ENCODE measurements at places on chromosomes 6 and 20.

DNA sequence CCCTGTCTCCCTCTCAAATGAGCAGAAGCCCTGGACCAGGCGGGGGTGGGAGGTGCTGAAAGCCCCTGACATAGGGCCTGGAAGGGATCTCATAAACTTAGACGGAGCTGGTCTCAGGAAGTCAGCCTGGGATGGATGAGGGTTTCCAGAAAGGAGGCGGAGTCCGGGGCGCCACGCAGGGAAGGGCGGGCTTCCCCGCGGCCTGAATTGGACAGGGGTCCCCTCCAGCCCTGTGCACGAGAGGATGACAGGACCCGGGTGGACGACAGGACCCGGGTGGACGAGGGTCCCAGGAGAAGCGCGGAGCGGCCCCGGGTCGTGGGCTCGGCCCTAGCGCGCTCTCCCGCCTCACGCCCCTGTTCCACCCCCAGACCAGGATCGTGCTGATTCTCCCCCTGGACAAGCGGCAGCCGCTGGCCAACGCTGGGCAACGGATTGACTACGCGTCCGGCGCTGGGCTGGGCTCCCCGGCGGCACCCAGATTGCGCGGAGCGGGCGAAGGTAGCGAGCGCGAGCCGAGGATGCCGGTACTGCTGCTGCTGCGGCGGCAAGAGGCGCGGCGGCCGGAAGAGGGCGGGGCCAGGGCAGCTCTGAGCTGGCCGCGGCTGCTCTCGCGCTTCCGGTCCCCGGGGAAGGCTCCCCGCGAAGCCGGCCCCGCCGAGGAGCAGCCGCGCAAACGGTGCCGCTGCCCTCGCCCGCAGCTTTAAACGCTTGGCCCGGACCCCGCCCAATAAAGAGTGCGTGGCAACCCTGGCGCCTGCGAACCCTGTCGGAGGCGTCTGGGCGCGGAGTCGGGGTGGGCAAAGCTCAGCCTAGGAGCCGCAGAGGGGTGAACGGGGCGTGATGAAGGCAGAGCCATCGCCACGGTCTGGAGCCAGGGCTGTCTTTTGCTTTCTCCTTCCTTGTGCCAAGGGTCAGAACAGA, 1.3 kb downstream of the C20orf144 start:
- peak; percentile 81 for DNase-seq

GRCh38 chr6:46921731-46922130, at the start of gene ADGRF5:
Gene ADGRF5, minus strand, starts transcription at chr6:46921938. Its CDS starts 15,176 bp downstream, at chr6:46906762.
- no peak for DNase-seq

- no peak for DNase-seq
Measured at GRCh38 chr6:166434336-166434735, 51.6 kb upstream of the MPC1 start.

- no peak for DNase-seq
Measured at GRCh38 chr6:53866226-53866625, 71.4 kb downstream of the LRRC1 start.

DNA sequence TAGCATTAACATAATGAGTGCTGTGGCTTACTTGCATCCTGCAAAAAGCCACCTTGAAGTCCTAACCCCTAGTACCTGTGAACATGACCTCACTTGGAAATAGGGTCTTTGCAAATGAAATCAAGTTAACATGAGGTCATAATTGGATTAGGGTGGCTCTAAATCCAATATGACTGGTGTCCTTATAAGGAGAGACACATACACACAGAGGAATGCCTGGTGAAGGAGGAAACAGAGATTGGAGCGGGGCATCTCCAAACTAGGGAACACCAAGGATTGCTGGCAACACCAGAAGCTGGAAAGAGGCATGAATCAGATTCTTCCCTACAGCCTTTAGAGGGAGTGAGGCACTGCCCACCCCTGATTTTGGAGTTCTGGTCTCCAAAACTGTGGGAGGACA, 17.6 kb upstream of the RPS6KA2 start:
- no peak for DNase-seq

- no peak for DNase-seq
Measured at GRCh38 chr20:19699180-19699971, 58.7 kb upstream of the RIN2 start.

DNA sequence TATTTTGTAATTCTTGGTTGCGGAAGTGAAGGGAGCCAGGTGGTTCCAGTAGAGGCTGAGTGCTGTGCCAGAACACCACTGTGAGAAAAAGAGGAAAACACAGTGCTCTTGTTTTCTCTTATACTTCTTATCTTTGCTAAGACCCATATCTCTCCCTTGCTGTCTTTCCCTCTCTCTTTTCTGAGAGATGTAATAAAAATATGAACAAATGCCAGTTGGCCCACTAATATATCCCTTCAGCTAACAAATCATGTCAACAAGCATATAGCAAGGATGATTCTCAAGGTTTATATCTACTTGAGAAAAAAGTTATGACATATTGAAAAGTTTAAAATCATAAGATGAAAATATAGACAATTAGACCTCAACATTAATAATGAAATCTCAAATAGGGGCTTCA, 758.3 kb downstream of the HDGFL1 start:
- DNase-seq, result no peak

- DNase-seq, result no peak
Measured at GRCh38 chr6:117423754-117424153, 2.0 kb downstream of the ROS1 start.

GRCh38 chr6:33905071-33905609, 101.3 kb upstream of the MLN start:
- peak; percentile 30 for DNase-seq

DNA sequence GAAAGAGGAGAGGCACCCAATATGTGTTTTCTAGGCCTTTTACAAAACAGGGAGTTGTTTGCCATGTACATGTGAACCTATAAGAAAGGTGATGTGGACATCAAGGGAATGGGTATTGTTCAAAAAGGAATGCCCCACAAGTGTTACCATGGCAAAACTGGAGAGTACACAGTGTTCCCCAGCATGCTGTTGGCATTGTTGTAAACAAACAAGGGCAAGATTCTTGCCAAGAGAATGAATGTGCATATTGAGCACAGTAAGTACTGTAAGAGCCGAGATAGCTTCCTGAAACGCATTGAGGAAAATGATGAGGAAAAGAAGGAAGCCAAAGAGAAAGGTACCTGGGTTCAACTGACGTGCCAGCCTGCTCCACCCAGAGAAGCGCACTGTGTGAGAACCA, 13.1 kb downstream of the QRSL1 start:
- DNase-seq, result no peak

DNA sequence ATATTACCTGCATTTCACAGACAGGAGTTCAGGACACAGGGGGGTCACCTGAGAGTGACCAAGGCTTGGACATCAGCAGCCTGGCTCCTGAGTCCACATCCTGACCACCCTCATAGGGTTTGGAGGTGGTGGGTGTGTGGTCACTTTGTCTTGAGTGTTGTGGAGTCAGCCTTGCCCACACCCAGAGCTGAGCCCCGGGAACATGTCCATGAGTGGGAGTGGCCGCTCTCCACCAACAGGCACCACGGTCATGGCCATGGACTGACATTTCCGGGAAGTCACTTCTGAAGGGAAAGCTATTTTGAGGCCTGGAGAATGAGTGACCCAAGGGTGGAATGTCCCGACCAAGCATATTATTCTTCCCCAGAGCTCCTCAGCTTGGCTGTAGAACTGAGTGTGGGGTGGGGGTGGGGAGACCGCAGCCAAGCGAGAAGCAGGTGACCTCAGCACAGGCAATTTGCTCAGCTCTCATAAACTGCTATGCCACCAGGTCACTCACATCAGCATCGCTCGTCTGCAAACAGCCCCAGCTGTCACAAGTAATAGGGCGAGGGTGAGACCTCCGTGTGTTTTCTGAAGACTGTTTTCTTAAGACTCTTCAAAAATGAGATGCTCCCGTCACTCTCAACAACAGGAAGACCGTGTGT, 348.6 kb upstream of the CDH4 start:
- DNase-seq, result no peak

DNA sequence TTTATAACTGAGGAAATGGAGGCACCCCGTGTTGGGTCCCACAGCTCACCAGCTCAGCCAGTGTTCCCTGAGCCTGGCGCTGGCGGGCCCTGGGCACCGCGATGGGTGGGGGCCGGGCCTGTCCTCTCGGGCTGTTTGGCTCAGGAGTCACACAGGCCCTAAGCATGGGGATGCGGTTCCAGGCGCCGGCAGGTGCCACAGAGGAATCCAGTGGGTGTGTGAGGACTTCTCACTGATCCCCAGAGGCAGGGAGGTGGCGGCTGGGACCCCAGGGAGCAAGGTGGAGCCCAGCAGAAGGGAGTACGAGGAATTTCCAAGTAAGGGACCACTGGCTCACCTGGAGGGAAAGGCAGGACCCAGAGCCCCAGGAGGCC, 57.5 kb downstream of the IRF4 start:
- DNase-seq, result no peak

DNA sequence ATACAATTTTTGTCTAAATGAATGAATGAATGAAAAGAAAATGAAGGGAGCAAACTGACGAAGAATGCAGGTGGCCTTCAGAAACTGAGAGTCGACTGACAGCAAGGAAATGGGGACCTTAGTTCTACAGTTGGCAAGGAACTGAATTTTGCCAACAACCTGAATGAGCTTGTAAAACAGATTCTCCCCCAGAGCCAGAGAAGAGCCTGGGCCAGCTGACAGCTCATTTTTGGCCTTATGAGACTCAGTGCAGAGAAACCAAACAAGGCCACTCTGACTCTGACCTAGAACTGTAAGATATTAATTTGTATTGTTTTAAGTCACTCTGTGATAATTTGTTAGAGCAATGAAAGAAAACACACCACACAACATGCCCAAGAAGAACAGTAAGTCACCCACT, 21.8 kb downstream of the MAN1A1 start:
- no peak for DNase-seq

DNA sequence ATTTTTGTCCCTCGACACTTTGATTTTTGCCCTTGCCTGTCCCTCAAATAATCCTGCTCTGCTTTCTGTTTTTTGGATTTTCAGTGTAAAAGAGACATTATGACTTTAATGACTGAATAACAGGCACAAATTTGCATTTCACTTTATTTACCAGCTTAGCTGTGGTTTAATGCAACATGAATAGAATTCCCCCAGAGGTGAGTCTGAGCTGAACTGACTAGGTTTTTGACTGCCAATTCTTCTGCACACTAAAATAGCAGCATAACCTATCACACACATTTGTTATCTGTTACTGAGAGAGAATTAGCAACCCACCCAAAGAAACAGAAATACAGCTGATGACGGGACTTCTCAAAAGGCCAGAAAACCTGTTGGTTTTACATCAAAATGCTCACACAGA, 3.9 kb upstream of the RBM24 start:
- DNase-seq, result no peak

GRCh38 chr20:31693987-31694661, 28.5 kb downstream of the BCL2L1 start:
- DNase-seq, result no peak

GRCh38 chr6:110430236-110430635, 14.9 kb upstream of the DDO start:
- DNase-seq, result no peak

GRCh38 chr20:64212755-64213154, 42.8 kb upstream of the PCMTD2 start:
- no peak for DNase-seq

GRCh38 chr6:34005901-34006531, 139.9 kb downstream of the GRM4 start:
- DNase-seq, result no peak

DNA sequence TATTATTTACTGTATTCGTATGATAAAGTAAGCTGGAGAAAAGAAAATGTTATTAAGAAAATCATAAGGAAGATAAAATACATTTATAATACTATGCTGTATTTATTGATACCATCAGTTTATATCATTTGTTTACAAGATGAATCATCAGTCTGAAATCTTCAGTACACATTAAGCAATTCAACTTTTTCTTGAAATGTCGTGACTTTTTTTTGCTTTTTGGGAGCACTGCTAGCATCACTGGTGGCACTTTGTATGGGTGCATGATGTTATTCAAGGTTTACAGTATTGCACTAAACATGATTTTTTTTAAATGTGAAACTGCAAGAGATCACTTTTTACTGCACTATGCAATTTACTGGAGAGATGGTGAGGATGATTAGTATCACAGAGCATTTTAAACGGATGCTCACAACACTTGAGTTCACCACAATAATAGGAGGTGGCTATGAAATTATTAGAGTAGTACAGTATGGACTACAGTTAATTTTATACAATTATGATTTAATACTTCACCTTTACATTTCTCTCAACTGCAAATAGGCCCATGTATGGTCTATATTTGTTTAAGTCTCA, 85.9 kb downstream of the SNAP25 start:
- no peak for DNase-seq

- no peak for DNase-seq
Measured at GRCh38 chr6:134739299-134740026, 210.4 kb downstream of the ALDH8A1 start.

DNA sequence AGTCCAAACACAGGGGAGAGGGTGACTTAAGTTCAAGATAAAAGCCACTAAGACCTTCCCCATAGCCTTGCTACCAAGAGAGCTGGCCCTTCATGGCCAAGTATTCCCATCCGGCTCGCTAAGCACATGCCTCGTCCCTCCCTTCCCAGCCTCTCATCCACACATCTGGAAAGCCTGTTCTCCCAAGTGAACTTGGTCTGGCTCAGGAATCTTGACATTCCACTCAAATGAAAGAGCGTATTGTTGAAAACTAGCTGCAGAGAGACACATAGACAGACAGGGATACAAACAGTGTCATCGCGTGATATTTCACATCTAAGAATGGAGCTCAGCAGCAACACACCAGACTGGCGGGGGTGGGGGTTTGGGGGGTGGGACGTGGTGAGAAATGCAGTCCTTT, 182.8 kb upstream of the FOXQ1 start:
- DNase-seq, result no peak

DNA sequence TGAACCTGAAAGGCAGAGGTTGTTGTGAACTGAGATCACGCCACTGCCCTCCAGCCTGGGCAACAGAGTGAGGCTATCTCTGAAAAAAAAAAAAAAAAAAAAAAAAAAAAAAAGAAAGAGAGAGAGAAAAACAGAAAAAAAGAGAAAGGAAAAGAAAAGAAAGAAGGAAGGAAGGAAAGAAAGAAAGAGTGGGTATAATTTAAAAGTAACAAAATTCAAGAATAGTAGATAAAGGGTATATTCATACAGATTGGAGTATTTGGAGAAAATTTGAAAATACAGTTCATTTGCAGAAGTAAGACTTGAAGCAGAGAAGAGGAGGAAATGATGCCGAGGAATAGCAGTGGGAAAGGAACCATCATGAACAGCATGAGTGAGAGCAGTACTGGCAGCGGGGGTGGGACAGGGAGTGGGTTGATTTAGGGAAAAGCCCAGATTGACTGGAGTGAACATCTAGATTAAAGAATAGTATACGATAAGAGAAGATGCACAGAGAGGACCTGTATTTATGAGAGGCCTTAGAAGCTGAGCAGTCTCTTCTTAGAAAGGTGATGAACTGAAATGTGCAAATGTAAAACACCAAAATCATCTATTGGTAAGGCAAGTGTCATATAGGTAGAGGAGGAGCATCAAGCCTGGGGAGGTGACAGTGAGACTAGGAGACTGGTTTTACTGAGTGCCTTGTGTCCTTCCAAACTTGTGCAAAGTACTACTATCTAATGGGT, 17.8 kb upstream of the HLA-DRB1 start:
- no peak for DNase-seq
